CD4-positive, alpha-beta T cell treated with Interleukin-2 at 100 ng/mL for 4 hours (primary cell): ENCODE measurements at places on chromosomes 7 and 10.

GRCh38 chr10:69772933-69773704, 28.6 kb upstream of the COL13A1 start:
- no peak for DNase-seq

- DNase-seq = no peak
These were observed 179.2 kb downstream of the ST7 start for GRCh38 chr7:117132321-117133120.

GRCh38 chr10:132112611-132113010, 46.9 kb downstream of the JAKMIP3 start:
- no peak for DNase-seq

GRCh38 chr7:40986351-40986873, 716.5 kb downstream of the INHBA start:
- DNase-seq = no peak

DNA sequence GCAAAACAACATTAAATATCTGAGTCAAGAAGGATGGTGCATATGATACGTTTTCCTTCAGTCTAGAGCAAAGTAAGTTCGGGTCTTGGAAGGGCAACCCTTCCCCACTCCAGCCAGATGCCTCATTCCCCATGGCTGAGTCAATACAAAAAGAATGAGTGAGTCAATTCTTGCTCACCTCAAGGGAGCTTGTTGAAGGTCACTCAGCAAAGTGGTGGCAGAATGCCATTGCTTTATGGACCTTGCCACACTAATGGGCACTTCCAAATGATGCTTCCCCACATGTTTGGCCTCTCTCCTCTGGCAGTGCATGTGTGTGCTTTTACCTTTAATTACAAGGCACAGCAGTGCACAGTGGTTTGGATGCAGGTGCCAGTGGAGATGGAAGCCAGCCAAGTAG, 296.5 kb downstream of the SORCS3 start:
- no peak for DNase-seq

DNA sequence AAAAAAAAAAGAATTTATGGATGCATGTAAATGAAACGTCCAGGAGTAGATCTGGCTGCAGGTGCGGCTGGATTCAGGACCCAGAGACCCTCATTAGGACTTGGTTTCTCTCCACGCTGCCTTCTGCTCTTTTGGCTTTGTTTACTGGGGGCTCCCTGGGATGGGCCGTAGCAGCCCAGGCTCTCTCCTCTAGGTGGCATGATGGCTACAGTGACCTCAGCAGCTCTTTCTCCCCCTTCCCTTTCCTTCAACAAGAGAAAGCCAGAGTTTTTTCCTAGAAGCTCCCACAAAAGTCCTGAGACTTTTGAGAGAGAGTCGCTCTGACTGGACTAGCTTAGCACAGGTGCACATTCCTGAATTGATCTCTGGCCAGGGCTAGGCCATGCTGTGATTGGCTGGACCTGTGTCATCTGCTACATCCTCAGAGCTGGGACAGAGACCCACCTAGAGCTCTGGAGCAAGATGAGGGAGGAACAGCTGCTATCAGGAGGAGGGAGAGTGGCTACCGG, 67.8 kb upstream of the PDCD4 start:
- peak; percentile 51 for DNase-seq

DNA sequence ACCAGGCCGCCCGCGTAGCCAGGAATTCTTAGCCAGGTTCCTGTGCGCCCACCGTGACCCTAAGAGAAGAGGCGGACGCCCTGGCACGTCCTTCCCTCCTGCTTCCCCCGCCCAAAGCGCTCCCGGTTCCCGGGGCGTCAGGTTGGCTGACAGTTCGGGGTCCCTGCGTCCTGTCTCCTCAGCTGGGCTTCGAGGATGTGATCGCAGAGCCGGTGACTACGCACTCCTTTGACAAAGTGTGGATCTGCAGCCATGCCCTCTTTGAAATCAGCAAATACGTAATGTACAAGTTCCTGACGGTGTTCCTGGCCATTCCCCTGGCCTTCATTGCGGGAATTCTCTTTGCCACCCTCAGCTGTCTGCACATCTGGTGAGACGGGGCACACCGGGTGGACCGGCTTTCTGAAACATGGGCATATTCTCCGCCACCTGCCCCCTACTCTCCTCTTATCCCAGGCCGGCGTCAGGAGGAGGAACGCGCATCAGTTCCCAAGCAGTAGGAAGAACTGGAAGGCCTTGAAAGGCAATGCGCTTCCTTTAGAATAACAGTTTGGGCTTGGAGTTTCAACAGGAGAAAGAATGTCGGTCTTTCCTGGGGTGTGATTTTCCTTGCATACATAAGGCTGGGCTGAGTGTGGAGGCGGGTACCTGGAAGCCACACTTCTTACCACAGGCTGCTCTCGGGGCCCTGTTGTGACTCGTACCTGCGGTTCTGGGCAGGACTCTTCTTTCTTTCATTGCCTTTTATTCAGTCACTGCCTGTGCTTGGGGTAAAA, 728 bp downstream of the CAV2 start:
- DNase-seq = peak; percentile 27

GRCh38 chr10:110408203-110408871, 89.4 kb upstream of the DUSP5 start:
- no peak for DNase-seq

- no peak for DNase-seq
These were observed 432.6 kb upstream of the KLF6 start for GRCh38 chr10:4217653-4218052.

GRCh38 chr10:123394382-123394781, 240.2 kb downstream of the BUB3 start:
- no peak for DNase-seq
